Thymus (tissue), 14 donors: ENCODE measurements at places on chromosomes 1 and 21.

- DNase-seq: no peak
- peak overlapping the region; percentile 89 for H3K27ac ChIP-seq
- no peaks in the 10 kb centered on the region for H3K27me3 ChIP-seq
- no peak overlapping the region for H3K4me3 ChIP-seq
These were observed 32.2 kb downstream of the SLC30A7 start for GRCh38 chr1:100928128-100928527.

GRCh38 chr1:192159014-192159413 lies 752 bp downstream of the RGS18 start:
- H3K4me3 ChIP-seq: peak overlapping the region; percentile 9
- no peaks in the 10 kb centered on the region for H3K4me1 ChIP-seq
- no peaks in the 10 kb centered on the region for H3K36me3 ChIP-seq

DNA sequence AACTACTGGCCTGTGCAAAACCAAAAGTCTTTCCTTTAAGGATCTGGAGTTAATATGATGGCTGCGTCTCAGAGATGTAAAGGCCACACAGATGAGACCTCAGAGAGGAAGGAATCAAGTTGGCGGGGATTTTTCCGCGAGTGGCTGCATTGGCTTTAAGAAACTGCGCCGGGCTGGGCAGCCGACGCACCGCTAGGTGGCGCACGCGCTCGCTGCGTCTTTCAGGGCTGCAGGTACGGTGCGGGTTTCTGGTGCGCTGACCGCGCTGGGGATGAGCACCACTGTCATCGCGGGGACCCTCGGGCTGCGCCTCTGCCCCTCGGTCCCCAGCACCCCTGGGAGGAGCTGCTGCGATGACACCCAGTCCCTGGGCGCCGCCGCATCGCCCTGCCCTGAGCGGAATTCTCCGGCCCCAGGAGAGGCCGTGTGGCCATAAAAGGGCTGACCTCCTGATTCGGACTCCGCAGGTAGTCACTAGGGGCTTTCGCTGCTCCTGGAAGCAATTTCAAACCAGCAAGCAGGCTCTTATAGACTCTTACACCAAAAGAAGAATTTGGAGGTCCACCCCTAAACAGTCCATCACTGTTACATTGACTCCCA lies 241.0 kb downstream of the KCNJ6 start:
- peaks cover 31% of the 10 kb centered on the region for H3K27me3 ChIP-seq
- H3K36me3 ChIP-seq: no peaks in the 10 kb centered on the region
- peak; percentile 29 for DNase-seq
- H3K4me1 ChIP-seq: no peaks in the 10 kb centered on the region
- no peak overlapping the region for H3K27ac ChIP-seq

GRCh38 chr1:203324105-203325025 lies 19.0 kb downstream of the BTG2 start:
- no peaks in the 10 kb centered on the region for H3K27me3 ChIP-seq
- no peak for DNase-seq
- peak overlapping the region; percentile 29 for H3K4me3 ChIP-seq
- no peaks in the 10 kb centered on the region for H3K36me3 ChIP-seq
